ENCODE measurements at places on chromosomes 1 and 21.

DNA sequence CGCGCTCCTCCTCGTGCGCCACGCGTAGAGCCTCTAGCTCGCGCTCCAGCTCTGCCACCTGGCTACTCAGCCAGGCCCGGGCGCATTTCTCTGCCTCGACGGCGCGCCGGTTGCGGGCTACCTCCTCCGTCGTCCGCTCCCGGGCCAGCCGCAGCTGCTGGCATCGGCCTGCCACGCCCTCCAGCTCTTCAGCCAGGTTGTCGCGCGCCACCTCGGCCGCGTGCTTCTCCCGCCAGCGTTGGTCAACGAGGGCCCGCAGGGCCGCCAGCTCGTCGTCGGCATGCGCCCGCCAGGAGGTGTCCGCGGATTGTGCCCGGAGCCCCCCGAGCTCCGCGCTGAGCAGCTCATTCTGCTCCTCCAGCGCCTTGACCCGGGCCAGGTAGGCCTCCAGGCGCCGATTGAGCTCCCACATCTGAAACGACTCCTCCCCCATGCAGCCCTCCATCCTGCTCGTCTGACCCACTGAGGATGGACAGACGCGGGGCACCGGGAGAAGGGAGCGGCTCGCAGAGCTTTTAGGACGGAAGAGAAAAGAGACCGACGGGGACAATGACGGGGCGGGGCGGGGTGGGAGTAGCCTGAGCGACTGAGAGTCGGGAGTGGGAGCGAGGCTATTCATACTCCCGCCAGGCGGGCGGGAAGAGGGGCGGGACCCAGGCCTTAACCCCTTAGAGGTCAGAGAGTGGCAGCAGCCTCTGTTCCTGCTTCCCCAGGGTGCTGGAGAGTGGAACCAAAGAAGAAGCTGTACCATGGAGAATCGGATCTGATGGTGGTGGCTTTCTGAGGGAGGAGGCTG lies at the start of gene NES:
Gene NES (minus strand): TSS at position 588 of the 796 bp plus-strand sequence. CDS start 143 bp downstream, at position 445.
- no peak for DNase-seq

DNA sequence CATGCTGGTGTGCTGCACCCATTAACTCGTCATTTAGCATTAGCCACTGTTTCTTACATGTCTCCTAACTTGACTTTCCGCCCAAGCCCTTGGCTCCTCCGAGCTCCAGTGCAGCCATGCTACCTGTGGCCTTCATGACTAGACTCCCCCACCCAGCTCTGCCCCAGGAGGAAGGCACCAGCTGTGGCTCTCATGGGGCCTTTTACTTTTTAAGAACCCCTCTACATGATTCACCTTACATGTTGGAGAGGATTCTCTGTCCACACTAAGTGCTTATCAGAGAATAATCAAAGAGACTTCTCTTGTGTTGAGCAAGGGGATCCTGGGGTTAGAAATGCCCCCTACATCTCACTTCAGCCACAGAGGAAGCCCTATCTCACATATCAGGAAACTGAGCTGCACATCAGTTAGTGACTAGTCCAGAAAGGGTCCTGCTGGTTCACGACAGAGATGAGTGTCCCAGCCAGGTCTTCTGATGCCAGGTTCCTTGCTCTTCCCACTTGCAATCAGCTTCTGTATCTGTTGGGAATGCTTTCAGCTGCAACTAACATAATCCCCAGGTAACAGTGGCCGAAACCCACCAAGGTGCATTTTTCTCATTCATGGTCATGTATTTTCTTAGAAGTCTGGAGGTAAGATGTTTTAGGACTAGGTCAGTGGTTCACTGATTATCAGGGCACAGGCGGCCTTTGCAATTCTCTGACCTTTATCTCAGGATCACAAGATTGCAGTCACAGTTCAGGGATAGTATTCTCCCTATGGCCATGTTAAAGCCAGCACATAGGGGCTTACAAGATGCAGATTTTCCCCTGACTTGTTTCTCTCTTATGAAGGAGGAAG lies 45.9 kb downstream of the KLHDC7A start:
- no peak for DNase-seq

GRCh38 chr1:210144736-210145135 lies 87.9 kb upstream of the SERTAD4 start:
- DNase-seq = no peak

- no peak for DNase-seq
These were observed 14.9 kb upstream of the CTSS start for GRCh38 chr1:150780510-150780909.

GRCh38 chr21:45537111-45537745 lies 5.0 kb downstream of the SLC19A1 start:
- no peak for DNase-seq

GRCh38 chr1:35717911-35718476 lies 690 bp downstream of the C1orf216 start:
- peak; percentile 54 for DNase-seq
